ENCODE measurements at places on chromosomes 3 and 15.

GRCh38 chr15:66617137-66618090 lies 51.6 kb upstream of the LCTL start:
- DNase-seq, result peak; percentile 58

GRCh38 chr3:66493458-66494099 lies 7.2 kb downstream of the LRIG1 start:
- DNase-seq, result no peak

DNA sequence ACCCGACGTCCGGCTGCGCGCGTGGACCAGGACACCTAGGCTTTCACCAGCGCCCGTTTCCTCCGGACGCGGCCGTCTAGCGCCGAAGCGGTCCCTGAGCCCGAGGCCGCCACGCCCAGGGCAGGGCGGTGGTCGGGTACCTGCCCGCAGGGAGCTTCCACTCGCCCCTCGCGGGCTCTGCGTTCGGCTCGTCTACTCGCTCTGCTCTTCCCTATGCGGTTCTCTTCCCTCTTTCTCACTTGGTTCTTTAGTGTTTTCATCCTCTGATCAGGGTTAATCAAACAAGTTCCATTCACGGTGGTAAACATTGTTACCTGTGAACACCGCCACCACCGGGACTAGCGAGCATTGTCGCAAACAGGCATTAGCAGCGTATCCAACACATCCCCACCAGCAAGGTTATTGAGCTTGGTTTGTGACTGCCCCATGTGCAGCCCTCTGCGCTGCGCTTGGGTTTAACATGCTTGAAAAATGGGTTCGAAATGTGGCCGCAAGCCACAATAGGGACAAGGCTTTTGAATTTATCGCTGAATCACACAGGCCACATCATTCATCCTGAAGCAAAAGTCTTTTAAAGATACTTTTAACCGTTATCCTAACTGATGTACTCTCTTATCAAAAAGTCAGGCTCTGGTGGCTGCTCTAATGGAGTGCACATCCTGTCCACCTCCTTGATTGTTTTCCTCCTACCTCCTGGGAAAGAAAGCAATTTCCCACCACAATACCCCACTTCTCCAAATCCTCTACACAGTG lies 843 bp upstream of the CD47 start:
- DNase-seq, result no peak

DNA sequence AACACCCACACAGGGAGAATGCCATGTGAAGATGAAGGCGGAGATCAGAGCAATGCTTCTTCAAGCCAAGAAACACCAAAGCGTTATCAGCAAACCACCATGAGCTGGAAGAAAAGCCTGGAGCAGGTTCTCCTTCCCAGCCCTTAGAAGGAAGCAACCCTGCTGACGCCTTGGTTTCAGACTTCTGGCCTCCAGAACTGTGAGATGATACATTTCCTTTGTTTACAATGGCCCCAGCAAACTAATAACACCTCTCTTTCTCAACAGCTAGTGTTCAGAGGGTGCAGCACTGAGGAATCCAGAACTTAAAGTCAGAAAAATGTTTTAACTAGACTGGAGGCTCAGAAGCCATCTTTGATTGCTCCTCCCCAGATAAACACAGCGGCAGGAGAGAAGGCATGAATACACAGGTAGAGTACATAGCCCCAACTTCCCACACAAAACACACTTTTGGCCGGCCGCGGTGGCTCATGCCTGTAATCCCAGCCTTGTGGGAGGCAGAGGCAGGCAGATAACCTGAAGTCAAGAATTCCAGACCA lies 132.4 kb upstream of the LPP start:
- DNase-seq, result no peak

GRCh38 chr15:69604072-69604411 lies 151.4 kb downstream of the RPLP1 start:
- DNase-seq, result no peak

DNA sequence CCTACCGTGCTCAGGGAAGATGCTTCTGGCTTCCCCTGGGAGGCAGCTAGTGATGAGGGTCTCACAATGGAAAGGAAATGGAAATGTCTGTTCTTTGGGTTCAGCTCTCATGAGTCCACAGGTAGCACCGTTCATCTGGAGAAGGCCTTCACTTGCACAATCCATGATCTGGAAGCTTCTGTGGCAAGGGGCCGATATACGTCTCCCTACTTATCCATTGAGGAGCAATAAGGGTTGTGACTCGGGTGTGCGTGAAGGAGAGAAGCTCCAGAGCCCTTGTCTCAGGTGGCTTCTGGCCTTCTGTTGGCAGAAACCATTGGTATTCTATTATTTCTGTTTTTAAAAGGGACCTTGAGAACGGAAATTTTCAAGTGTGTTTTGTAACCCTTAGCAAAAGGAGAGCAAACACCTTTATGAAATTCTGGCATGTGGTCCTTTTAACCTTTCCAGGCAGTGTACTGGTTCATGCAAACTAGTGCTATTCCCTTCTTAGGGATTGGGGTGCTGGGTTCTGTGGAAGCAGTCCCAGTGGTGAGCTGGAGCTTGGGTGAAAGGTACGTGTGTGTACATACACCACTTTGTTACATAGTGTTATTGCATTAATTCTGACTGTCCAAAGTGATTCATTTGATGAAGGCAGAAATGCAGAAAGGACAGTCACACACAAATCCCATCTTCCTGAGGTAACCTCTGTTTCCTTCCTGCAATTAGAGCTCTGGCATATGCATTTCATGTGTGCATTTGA lies 32.5 kb downstream of the KLF13 start:
- DNase-seq, result no peak

- DNase-seq, result no peak
Measured at GRCh38 chr15:90619939-90620338, 90.2 kb downstream of the CRTC3 start.

- peak; percentile 55 for DNase-seq
Measured at GRCh38 chr15:69523010-69524001, 70.7 kb downstream of the RPLP1 start.

DNA sequence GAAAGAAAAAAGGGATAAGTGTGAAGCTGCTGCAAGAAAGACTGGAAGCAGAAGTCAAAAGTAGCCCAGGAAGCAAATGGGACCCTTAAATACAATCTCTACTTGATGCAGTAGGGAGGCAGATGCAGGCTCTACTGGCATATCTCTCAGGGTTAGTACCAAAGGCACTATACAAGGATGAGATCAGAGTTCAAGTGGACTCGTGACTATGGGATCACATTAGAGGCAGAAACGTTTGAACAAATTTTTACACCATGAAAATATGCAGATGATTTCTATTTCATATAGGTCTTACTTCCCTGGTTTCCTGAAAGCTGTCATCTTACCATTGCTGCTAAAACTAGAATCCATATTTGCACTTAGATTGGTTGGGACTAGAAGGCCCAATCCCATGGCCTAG lies 27.7 kb upstream of the ANXA2 start:
- no peak for DNase-seq

GRCh38 chr3:174495311-174495710 lies 363.8 kb upstream of the NAALADL2 start:
- no peak for DNase-seq

DNA sequence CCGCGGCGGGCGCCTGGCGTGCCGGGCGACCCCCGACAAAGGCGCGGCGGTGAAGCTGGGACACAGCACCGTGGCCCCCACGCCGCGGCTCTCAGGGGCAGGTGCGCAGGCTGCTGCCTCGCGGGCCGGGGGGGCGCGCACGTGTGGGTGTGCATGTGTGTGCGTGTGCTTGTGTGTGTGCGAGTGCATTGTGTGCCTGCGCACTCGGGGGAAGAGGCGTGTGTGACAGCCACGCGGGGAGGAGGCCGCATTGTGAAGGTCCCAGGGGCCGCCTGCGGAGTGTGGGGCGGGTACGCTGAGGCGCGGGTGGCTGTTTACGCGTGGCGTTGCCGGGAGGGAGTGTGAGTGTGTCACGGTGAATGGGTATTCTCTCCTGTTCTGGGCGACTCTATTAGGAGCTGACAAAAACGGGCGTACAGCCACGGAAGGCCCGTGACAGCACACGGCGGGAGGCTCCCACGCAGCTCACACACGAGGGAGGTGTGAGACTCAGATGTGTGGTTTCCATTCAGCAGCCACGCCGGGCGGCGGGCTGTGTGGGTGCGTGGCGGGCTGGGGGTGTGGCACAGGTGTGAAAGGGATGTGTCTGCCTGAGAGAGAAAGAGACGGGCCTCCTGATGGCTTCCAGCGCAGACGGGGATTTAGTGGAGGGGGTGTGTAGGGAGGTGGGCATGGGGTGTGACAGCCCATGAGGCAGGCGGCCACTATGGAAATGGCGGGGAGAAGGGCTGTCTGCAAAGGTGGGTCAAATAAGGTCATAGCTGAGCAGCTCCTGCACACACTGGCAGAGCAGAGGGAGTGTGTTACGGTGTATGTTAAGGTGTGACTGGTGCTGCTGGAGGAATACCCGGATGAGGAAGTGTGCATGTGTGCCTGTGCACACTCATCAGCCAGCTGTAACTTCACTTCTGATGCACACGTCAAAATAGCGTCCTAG lies 750 bp downstream of the PODXL2 start:
- no peak for DNase-seq

DNA sequence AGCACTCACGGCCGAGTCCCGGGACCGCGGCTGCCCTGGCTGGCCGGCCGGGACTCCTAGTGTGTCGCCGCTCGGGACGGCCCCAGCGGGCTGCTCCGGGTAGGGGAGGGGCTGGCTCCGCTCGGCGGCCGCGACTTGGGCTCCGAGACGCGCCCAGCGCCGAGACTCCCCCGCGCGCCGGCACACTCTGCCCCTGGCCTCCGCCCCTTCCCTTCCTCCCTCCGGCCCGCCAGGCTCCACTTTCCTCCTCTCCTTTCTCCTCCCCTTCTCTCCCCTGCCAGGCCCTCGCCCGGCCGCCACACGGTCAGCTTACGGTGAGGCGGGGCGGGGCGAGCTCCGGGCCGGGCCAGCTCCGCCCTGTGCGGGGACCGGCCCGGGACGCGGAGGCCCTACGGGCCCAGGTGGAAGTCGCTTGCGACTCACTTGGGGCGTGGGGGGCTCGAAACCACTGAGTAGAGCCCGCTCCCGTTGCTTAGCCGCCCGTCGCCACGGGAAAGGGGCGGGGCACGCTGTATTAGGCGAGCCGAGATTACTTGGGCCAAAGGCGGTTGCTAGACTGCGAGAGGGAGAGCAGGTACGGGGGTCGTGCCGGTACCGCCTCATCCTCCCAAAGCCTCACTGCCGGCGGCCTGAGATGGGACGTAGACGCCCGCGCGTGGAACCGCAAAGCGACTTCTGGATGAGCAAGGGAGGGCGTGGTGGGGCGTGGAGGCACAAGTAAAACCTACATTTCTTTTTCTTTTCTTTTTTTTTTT lies at the start of gene ITGB5:
TSS of gene ITGB5 (minus strand) at position 189 of the 755 bp plus-strand sequence. CDS start 365 bp downstream, outside the sequence.
- peak; percentile 22 for DNase-seq

- DNase-seq, result no peak
Measured at GRCh38 chr15:41926185-41927056, 32.6 kb upstream of the SPTBN5 start.

DNA sequence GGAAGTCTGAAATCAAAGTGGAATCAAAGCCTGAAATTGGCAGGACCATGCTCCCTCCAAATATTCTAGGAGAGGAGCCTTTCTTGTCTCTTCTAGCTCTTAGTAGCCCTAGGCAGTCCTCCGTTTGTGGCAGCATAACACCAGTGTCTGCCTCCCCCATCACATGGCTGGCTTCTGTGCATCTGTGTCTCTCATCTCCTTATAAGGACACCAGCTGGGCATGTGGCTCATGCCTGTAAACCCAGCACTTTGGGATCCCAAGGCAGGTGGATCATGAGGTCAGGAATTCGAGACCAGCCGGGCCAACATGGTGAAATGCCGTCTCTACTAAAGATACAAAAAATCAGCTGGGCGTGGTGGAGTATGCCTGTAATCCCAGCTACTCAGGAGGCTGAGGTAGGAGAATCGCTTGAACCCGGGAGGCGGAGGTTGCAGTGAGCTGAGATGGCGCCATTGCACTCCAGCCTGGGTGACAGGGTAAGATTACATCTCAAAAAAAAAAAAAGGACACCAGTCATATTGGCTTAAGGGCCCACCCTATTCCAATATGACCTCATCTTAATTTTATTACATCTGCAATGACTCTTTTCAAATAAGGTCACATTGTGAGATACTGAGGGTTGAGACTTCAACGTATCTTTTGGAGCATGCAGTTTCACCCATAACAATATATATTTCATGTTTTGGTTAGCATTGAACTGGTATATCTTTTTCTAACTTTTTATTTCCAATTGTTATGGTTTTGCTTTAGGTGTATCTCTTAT lies 148.0 kb upstream of the TPM1 start:
- DNase-seq, result no peak

GRCh38 chr3:185423178-185423577 lies 60.2 kb downstream of the MAP3K13 start:
- DNase-seq, result no peak

DNA sequence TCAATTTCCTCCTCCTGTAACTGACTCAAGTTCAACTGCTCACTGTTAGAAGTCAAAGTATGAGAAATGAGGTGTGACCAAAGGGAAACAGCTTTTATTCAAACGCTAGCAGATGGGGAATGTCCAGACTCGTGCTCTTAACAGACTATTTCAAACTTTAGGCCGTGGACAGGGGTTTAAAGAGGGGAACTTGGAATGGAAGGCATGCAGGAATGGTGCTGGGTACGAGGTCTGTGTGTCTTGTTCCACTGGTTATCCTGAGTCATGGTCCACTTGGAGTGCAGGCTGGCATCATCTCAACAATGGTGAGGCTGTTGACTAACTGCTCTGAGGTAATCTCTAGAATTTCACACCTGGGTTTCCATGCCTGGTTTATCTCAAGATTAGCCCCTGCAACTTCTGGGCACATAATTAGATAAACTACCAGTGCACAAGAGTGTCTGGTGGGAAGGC lies 22.9 kb upstream of the DNAAF4 start:
- no peak for DNase-seq

DNA sequence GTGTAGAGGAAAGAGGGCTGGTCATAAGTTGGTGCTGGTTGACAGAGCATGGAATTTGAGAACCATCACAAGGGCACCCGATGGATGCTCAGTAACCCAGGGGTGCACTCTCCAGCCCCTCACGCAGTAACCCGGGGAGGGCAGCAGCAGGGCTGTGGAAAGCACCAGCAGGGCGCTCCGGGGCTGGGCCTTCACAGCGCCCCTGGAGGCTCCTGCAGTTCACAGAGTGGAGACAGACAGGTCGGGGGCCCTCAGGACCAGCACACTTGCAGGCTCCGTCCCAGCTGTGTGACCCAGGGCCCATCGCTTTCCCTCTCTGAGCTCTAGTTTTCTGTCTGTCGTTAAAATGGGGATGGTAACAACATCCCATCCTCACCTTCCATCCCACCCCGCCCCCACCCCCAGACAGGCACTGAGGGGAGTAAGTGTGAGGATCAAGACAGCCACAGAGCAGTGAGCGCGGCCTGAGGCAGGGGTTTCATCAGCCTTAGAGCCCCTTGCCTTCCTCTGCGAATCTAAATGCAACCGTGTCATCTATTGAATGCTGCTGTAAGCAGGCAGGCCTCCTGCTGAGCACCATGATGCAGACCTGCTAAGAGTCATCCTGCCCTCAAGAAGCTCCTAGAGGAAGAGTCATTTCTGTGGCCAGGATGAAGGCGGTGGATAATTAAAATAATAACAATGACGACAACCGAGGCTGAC lies 90.2 kb upstream of the LINGO1 start:
- DNase-seq, result no peak

DNA sequence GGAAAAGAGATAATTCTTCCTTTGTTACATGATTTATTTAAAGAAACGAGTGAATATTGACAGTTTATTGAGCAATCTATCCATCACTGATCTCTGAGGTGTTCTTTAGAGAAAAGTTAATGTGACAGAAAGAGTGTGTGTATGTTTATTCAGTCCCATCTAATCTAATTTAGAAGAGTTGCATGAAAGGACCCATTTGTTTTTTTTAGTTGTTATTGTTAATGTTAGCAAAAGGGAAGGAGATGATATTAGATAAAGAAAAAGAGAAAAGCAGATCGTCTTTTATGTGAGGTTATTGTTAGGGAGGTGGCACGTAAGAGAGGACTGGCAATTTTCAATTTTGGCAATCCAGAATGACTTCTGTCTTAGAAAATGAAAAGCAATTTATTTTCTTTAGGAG lies 46.5 kb downstream of the NMD3 start:
- DNase-seq, result no peak
